ENCODE measurements at places on chromosomes 3 and 15.

- DNase-seq: no peak
Observed at GRCh38 chr3:12766541-12766940, 7.5 kb upstream of the TMEM40 start.

GRCh38 chr15:62109437-62109836 lies 42.7 kb downstream of the C2CD4A start:
- no peak for DNase-seq

GRCh38 chr3:126261037-126261436 lies 80.7 kb upstream of the ALDH1L1 start:
- DNase-seq: peak; percentile 62

DNA sequence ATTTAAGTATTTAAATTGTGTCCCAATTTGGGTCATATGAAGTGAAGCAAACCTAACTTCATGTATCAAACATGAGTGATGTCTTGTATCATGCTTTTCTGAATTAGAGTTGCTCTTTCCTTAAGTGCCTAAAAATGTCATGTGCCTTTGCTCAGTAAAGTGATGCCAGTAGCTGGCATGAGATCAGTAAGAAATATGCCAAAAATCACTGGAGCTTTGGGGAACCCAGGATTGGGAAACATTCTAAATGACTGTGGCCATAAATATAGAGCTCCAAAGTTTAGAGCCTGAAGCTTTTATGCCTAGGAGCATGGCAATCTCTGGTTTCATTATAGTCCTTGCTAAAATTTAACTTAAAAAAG lies 33.8 kb downstream of the RBMS3 start:
- no peak for DNase-seq

GRCh38 chr3:14203521-14204079 lies 25.0 kb downstream of the LSM3 start:
- DNase-seq: peak; percentile 69

DNA sequence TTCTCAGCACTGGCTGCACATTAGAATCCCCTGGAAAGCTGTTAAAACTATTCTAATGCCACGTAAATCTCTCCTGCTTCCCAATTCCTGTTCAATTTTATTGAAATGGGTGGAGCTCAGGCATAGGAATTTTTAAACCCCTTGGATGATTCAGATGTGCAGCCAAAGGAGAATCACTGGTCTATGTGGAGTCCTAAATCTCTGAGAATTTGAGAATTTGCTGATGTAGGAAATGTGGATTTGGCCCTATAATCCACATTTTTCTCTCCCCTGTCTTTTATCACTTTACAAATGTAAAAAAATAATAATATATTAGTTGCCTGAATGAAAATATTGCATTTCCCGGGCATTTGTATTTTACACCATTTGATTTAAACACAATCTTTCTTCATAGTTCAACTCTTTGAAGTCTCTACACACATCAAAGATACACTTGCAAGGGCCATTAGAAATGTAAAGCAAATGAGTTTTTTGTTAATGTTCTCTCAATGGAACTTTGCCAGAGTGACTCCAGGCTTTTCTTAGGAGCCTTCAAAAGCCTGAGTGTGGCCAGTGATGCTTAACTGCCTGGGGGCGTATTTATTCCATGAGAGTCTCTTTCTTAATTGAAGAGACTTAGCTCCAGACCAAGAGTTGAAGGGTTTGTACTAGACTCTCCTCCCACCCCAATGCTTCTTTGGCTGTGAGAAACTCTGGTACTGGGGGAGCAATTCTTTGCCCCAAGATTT lies 48.8 kb upstream of the PTX3 start:
- DNase-seq: no peak

GRCh38 chr3:164458986-164459385 lies 619.3 kb downstream of the SI start:
- no peak for DNase-seq

DNA sequence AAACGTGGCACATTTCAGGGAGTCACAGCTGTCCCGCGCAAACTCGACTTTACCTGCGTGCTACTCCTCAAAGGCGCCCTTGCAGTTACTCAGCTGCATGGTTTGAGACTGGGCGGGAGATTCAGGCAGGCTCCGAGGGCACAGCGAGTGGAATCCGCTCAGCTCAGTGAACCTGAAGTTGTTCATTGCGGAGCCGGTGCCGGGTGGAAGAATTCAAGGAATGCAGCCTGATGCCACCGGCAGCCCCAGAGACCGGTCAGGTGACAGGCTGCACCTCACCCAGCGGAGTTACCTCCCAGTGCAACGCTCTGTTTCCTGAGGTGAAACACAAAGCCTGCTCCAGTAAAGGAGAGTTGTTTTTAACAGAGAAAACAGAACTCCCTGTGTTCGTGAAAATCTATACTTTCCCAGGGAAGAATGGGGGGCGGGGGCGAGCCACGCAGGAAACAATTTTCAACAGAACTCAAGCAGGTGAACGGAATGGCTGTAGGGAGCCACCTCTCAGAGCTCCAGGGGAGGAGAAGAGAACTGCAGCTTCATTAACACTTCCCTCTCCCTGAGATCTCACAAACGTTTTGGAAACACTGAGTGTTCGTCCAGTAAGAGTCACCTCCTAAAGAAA lies 3.8 kb downstream of the VEPH1 start:
- DNase-seq: peak; percentile 82

DNA sequence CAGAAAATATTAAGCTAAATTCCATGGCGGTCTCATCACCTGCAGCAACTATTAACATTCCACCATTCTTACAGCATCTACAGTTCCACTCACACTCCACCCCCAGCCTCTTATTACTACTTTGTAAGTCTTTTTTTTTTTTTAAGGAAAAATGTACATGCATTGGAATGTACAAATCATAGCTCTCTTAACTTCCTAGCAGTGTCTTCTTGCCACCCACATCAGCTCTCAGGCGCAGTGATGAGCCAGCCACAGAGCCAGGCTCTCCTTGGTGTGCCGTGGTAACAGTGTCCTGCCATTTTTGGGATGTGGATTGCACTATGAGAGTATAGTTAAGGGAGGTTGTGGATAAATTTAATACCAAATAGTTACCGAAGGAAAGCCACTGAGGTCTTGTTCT lies 17.8 kb downstream of the ABHD17C start:
- no peak for DNase-seq

- no peak for DNase-seq
Observed at GRCh38 chr3:24226397-24226796, 268.3 kb downstream of the THRB start.

GRCh38 chr3:113431811-113432210 lies 9.5 kb downstream of the CFAP44 start:
- DNase-seq: no peak

- no peak for DNase-seq
Observed at GRCh38 chr3:24734019-24734418, 239.4 kb upstream of the THRB start.

All from ecto neural progenitor cell (in vitro differentiated cells).